PC-3 (cell line): ENCODE measurements at places on chromosomes 5 and 9. TPM values are rescaled to one million over a fixed set of nuclear protein-coding genes. Genes with fewer than 3 reads are reported as not detected.

GRCh38 chr5:140215276-140215675 lies 40.3 kb downstream of the CYSTM1 start:
- no peak for DNase-seq

GRM6 gene
- total RNA-seq: not detected in 2 replicates

GRCh38 chr9:112072721-112073638 lies 102.1 kb downstream of the SUSD1 start:
- DNase-seq: peak; percentile 46

MYMK gene
- total RNA-seq: not detected in 2 replicates
